ENCODE measurements at places on chromosomes 11 and 22.

GRCh38 chr11:62535802-62536201, 10.8 kb downstream of the AHNAK start:
- DNase-seq, result no peak

DNA sequence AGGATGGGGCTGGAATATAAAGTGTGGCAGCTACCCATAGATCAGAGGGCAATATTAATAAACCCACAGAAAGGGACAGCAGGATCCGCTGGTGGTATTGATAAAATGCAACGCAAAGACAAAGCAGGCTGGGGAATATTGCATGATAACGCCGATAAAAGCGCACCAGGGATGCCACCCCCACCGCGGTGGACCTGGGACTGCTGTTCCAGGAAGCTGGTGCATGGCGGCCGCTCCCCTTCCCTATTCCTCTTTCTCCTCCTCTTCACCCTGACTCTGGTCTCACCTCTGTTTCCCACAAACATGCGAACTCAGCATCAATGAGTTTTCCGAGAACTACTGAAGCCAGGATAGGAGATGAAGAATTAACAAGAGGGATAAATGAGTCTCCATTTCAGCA, 20.2 kb downstream of the SPATA19 start:
- no peak for DNase-seq

DNA sequence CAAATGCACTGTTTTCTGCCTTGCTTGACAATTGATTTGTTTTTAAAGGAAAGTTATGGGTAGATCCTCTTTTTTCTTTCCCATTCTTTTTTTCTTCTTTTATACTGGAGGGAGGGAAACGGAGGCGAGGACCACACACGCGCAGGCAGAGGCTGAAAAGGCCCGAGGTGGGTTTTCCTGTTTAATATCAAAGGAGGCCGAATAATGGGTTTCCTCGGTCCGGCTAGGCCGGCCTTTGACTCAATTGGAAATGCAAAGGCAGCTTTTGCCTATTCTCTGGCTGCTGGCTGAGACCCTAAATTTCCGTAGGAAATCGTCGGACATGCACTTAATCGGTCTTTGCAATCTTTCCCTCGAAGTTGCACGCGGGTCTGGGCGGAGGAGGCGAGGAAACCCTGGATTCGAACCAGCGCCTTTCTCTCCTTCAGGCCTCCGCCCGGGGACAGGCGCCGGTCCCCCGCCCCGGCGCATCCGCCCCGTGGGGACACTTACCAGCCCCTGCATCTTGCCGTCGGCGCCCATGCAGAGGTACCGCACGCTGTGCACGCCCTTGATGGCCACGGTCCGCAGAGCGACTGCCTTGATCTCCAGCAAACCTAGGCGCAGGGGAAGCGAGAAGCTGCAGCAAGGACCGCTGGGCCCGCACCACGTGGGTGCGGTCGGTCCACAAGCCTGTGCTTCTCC, 911 bp downstream of the FGF19 start:
- no peak for DNase-seq

- no peak for DNase-seq
These were observed 19.6 kb downstream of the MYRF start for GRCh38 chr11:61771985-61772455.

DNA sequence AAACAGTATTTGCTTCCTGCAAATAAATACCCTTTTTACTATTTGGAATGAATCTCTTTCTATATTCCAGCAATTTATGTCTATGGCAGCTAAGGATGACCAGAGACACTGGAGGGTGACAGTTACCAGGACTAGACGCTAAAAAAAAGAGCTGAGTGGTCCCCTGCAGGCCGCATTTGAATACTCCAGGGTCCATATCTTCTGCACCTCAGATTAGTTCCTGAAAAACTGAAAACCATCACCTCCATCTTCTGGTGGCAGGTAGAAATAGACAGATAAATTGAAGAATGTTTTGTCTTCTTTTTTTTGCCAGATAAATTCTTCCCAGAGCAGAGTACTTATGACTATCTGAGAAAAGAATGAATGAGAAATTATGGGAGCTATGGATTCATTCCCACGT, 145.6 kb downstream of the CSNK2A3 start:
- DNase-seq, result no peak

- no peak for DNase-seq
These were observed 56.1 kb downstream of the KIAA1671 start for GRCh38 chr22:25008666-25009065.

GRCh38 chr22:30260276-30260675, 6.4 kb downstream of the OSM start:
- no peak for DNase-seq

DNA sequence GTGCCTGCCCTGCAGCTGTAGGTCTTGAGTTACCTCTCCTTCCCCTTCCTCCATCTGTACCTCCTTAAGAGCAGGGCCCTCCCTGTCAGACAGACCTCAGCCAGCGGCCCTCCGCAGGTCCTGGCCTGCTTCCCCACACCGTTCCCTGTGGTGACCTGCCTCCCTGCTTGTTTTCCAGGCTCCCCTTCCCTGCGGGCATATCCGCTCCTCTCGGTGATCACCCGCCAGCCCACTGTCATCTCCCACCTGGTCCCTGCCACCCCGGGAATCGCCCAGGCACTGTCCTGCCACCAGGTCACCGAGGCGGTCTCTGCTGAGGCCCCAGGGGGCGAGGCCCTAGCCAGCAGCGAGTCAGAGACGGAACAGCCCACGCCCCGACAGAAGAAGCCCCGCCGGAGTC, 60.9 kb downstream of the BARX2 start:
- DNase-seq, result no peak

DNA sequence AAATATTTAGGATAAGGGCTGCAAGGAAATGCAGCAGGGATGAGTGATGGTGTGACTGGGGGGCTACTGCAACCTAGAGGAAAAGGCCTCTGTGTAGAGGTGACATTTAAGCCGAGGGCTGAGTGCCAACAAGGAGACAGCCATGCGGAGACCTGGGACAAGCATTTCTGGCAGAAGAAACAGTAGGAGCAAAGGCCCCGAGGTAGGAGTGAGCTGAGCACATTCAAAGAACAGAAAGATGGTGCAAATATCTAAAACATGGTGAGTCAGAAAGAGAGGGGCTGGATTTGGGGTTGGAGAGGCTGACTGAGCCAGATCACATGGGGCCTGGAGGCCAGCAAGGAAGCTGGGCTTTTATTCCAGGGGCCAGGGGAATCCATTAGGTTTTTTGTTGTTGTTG, 55.1 kb upstream of the INCENP start:
- no peak for DNase-seq

DNA sequence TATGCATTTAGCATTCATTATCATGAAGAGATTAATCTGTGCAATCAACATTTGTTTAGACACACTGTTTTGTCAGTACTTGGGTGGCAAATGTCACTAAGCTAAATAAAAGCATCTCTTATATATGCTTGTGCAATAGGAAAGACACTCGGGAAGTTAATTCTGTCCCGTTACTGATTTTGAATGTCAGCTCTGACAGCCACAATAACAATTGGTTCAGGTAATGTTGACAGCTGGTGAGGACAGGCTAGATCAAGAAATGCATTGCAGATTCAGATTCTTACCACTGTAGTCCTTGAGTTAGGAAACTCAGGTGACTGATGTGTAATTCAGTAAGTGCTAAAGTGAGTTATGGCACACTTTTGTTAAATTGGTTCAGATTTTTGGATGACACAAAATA, 523.8 kb upstream of the FAT3 start:
- no peak for DNase-seq

DNA sequence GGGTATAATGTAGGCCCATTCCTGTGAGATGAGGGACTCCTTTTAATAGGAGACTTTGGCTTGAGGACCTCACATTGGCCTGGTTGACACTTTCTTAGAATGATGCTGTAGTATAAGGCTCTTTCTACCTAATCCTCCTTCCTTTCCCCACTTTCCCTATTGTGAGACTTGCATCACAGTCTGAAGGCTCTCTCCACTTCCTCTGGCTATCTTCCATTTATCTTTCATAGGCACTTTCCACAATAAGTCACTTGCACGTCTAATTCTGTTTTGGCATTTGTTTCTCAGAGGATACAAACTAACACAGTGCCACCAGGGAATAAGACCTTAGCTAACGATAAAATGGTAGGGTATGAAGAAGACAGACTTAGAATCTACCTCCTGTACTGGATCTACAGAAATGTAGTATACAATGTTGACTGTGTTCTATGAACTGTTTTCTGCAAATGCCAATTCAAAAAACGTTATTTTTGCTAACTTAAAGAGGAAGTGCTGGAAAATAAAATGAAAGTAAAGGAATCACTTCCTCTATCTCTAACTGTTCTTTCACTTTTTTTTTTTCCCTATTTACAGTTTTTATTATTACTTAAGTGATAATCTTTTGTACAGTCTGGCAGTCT, 17.9 kb upstream of the PDE3B start:
- DNase-seq, result no peak

GRCh38 chr11:7899418-7899817, 31.6 kb downstream of the OR10A6 start:
- no peak for DNase-seq

GRCh38 chr11:69009441-69010211, 3.4 kb downstream of the MRGPRF start:
- no peak for DNase-seq

- DNase-seq, result no peak
These were observed 781 bp upstream of the TEF start for GRCh38 chr22:41380993-41381328.

Data from CD4-positive, alpha-beta T cell treated with Interleukin-17A for 4 hours (primary cell).